NCI-H2107 (cell line): ENCODE measurements at places on chromosomes 12 and 14.

DNA sequence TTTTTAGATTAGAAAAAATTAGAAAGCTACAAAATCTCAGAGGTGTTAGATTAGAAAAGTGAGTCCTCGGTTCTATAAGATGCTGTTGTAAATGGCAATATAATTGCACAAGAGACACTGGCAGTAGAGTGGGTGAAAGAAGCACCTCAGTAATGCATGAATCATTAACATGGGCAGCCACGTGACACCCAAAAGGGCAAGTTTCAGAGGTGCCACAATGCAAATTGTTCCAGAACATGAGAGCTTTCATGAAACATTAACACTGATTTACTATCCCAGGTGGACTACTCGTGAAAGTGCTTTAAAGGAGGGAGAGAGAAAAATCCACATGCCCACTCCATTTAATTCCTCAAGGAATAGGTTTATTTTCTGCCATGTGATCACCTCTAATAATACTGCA, 108.4 kb downstream of the PTPRR start:
- no peak for DNase-seq

GRCh38 chr12:89156340-89156739, 196.0 kb downstream of the DUSP6 start:
- no peak for DNase-seq

GRCh38 chr14:105489542-105490266, 1.3 kb upstream of the TEDC1 start:
- DNase-seq = peak; percentile 85

- no peak for DNase-seq
These were observed 92.7 kb downstream of the NCOR2 start for GRCh38 chr12:124474709-124475108.

GRCh38 chr14:52078721-52079120, 9.9 kb upstream of the NID2 start:
- no peak for DNase-seq

- DNase-seq = no peak
These were observed 5.3 kb downstream of the TRPV4 start for GRCh38 chr12:109827566-109828550.

- DNase-seq = no peak
These were observed 52.5 kb upstream of the EVL start for GRCh38 chr14:100012478-100013327.

DNA sequence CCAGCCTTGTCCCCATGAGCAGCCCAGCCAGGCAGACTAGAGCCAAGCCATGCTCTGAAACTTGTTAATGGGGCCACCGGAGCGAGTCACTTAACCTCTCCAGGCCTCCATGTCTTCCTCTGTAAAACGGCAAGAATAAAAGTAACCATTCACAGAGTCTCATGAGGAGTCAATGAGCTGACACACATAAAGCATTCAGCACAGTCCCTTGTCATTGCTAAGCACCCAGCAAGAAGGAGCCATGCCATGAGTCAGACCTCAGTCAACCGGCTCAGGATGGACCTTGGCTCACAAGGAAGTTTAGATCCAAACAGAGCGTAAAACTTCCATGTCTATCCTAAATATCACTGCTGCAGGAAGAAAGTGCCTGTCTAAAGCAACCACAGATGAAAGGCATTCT, 10.6 kb downstream of the FICD start:
- no peak for DNase-seq

DNA sequence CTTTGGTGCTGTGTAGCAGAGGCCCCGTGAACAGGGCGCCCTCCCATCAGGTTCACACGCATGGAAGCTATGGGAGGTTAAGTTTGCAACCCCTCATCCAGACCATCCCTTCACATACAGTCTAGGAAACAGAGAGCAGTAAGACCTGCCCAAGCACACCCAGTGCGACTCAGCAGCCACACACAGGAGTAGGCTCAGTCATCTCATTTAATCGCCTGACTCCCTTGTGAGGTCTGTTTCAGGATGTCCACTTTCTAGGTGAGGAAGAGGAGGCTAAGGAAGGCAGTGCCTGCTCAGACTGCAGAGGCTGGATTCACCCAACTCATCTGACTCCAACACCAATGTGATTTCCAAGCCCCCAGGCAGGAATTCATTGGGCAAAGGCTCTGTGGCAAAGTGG, 11.9 kb downstream of the BDKRB1 start:
- no peak for DNase-seq
